ENCODE measurements at places on chromosomes 4 and X.

GRCh38 chrX:16199343-16199742 lies 32.1 kb downstream of the MAGEB17 start:
- DNase-seq = no peak

- DNase-seq = no peak
Observed at GRCh38 chr4:37429906-37430305, 185.4 kb downstream of the NWD2 start.

DNA sequence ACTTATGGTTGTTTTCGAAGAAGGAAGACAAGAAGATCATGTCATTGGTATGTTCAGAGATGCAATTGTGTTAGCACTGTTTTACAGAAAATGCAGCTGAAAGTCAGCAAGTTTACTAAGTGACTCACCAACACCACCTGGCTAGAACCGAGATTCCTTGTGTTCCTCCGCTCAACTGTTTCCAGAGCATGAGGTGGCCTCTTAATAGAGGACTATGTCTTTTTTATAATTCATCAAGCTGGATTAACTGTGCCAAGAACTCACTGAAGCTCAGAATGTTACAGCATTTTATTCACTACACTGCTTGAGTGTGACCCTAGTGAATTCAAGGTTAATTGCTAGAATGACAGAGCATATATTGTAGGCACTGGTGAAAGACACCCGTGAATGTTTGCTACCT lies 1573.5 kb upstream of the TENM3 start:
- no peak for DNase-seq

DNA sequence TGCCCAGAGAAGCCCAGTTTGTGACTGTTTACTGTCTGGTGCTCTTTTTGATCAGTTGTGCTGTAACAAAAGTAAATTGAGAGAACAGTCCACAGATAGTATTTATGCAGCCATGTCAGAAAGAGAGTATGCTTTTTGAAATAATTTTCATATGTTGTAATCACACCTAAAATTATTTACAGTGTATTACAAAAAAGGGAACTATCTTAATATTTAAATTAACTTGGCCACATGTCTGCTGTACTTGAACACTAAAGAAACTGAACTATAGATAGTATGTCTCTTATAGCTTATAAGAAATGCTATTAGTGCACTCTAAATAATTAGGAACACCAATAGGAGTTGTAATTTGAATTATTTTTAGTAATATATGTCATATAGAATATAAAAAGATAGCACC lies 30.2 kb downstream of the KIAA0232 start:
- no peak for DNase-seq

- DNase-seq = peak; percentile 13
Observed at GRCh38 chr4:117010671-117011070, 74.7 kb downstream of the TRAM1L1 start.

- DNase-seq = no peak
Observed at GRCh38 chr4:30535255-30535654, 184.9 kb upstream of the PCDH7 start.

GRCh38 chr4:3302173-3302785 lies 9.5 kb downstream of the RGS12 start:
- no peak for DNase-seq

Data from HS-5 (cell line).